ENCODE measurements at places on chromosomes 5 and 9.

DNA sequence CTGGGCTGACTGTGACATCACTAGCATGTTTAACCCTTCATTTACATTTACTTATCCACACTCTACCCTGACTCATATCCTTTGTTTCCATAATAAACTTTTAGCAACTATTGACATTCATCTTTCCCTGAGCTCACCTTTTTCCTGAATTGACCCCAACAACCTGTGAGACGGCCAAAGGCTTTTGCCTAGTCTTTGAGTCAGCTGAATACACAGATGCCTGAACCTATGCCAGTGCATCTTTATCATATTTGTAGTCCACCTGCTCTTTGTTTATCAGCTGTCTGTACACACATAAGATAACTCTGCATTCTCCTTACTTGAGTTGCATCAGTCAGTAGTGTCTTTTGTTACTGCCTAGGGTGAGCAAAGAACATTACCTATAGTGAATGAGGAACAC is 128.5 kb upstream of the HMHB1 start:
- DNase-seq = no peak

- no peak for DNase-seq
Measured at GRCh38 chr9:106587042-106587441, 275.9 kb upstream of the ZNF462 start.

DNA sequence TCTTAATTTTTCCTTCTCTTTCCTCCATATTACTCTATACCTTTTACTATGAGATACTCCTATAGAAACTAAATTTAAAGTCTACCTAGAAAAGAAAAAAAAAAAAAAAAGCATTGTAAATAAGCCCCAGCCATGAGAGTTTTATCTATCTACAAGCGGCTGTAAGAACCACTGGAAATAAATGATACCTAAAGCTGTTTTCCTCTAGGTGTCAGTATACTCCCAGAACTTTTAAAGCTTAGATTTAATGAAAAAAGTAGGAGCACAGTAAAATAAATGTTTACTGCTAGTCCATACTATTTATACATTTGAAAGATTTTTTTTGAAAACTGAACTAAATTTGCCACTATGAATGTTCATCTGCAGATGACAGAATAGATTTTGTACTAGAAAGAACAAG is 26.2 kb downstream of the TYRP1 start:
- no peak for DNase-seq

DNA sequence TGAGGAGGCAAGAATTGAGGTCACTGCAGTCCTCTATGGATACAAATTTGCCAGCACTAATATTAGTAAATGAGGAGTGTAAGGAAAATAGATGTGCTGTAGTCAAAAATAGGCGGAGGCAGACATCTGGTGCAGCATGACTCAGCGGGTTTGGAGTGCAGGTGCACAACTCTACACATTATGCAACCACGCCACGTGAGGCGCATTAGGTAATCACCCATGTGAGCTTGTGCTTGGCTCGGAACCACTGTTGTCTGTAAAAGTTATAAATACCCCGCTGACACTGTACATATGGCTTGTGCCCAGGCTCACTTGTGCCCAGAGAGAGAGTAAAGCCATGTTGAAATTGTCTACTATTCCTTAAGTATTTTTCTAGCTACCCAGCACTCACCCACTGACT is 623.5 kb upstream of the NUDT12 start:
- no peak for DNase-seq

DNA sequence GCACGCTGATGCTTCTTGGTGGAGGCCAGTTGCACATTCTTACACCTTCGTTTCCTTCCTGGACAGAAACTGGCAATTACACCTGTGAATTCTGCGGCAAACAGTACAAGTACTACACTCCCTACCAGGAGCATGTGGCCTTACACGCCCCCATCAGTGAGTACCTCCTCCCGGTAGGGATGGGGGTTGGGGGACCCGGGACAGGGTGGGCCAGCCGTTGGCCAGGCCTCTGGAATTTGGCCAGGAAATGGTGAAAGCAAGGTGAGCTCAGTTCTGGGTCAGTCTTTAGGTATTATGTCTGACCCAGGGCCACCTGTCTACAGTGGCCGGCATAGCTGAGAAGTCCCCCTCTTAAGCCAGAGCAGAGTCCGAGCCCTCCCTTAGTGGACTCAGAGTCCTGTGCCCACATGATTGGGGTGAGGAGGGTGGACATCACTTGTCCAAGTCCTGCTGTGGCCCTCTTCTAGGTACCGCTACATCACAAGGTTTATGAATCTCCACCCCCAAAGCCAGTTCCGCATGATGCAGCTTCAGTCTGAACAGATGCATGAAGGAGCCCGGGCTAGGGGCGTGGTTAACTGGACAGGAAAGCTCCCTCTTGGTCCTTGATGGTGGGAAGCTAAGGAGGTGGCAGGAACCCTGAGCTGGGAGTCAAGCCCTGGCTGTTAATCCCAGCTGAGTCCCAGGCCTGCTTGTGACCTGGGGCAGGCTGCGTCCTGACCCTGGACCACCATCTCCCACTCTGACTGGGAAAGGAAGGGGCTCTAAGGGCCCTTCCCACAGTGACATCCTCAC is 61.3 kb downstream of the AMBP start:
- no peak for DNase-seq

GRCh38 chr5:79702606-79703380 is 13.2 kb downstream of the CMYA5 start:
- no peak for DNase-seq

- no peak for DNase-seq
Measured at GRCh38 chr9:20382460-20383071, 239.7 kb downstream of the MLLT3 start.

- DNase-seq = no peak
Measured at GRCh38 chr5:147737921-147738320, 44.6 kb downstream of the JAKMIP2 start.

DNA sequence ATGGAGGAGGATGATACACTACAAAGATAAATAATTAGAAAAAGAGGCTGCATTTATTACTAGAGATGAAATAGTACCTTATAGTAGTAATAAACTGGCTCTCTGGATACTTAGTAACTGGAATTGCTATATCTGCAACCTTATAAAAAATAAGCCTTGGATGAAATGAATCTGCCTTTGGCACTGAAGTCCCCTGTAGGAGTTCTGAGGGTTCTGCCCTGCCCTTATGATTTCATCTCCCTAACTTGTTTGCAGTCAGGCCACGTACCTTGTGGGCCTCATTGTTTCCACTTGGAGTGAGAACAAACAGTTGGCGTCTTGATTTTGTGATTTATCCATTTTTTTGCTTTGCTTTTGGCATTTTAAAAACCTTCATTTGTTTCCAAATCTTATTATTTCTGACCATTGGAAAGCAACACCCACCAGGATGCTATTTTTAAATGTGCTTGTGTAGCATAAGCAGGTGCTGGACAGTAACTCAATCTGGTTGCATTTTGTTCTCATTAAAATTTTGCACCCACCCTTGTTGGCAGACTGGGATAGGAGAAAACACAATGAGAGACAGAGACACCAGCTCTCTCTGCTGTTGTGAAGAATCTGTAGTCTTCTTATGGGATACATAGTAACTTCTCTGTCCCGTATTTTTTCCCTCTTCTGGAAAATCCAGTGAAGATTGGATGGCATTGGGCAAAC is 518.9 kb upstream of the SGCD start:
- DNase-seq = no peak

GRCh38 chr9:131661568-131662288 is 78.1 kb downstream of the RAPGEF1 start:
- no peak for DNase-seq

DNA sequence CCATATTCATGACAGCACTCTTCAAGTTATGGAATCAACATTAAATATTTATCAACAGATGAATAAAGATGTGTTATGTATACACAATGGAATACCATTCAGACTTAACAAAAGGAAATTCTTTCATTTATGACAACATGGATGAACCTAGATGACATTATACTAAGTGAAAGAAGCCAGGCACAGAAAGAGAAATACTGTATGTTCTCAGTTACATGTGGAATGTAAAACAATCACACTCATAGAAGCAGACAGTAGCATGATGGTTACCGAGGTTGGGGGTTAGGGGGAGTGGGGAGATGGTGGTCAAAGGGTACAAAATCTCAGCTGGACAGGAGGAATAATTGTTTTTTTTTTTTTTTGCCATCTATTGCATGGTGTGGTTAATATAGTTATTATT is 431.9 kb downstream of the DMAC1 start:
- no peak for DNase-seq

DNA sequence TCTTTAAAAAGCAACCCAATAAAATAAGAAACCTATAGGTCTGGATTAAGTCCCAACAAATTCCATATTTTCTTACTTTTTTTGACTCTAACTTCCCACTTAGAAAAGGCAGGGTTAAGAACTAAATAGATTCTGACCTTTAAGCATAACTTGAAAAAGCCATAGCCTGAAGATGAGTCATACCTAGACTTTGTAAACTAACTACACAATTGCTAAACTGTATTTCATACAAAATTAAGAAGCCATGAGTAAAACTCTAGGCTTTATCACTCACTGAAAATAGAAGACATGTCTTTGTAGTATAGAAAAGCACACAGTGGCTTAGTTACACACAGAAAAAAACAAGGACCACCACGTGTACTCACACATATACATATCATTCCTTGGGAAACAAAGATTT is 51.5 kb downstream of the MLLT3 start:
- no peak for DNase-seq

GRCh38 chr9:35273591-35273990 is 111.8 kb downstream of the UNC13B start:
- DNase-seq = no peak

- no peak for DNase-seq
Measured at GRCh38 chr5:114238771-114239313, 123.0 kb upstream of the KCNN2 start.

GRCh38 chr5:157184117-157184670 is 3.6 kb downstream of the ITK start:
- DNase-seq = no peak

DNA sequence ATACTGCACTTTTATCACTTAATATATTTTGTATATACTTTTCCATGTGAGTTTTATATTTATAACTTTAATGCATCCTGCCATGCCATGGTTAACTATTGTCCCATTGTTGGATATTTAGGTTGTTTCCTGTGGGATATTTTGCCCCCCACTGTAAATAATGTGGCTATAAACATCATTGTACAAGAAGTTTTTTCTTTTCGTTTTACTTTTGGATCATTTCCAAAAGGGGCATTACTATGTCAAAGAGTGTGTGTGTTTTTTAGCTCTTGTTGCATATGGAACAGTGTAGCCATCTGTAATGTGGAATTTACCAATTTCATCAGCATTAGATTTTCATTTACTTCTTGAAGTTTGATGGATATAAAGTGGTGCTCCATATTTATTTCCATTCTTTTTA is 13.3 kb downstream of the ITGA2 start:
- no peak for DNase-seq

GRCh38 chr5:58057324-58057723 is 402.6 kb downstream of the PLK2 start:
- DNase-seq = no peak

GRCh38 chr9:90890146-90890810 is 88.7 kb downstream of the SYK start:
- DNase-seq = no peak

GRCh38 chr9:127905004-127905728 is 5.8 kb upstream of the ST6GALNAC6 start:
- no peak for DNase-seq

- no peak for DNase-seq
Measured at GRCh38 chr5:66454186-66455078, 141.8 kb upstream of the MAST4 start.

Data from cortex of kidney (tissue), 1 donor.